ENCODE measurements at places on chromosomes 7 and 10. TPM values are rescaled to one million over a fixed set of nuclear protein-coding genes. Genes with fewer than 3 reads are reported as not detected.

The VGF gene
- not detected for total RNA-seq

The OR2A42 gene
- not detected for total RNA-seq

The NPFFR1 gene
- total RNA-seq, result 0.05 TPM

The CACNB2 gene
- 34.3 TPM for total RNA-seq

The ADAM8 gene
- 2.3 TPM for total RNA-seq
